Thoracic aorta (tissue), 2 donors: ENCODE measurements at places on chromosomes 6 and 20.

GRCh38 chr20:58623579-58624473 lies 27.3 kb upstream of the STX16 start:
- DNase-seq, result peak; percentile 58

DNA sequence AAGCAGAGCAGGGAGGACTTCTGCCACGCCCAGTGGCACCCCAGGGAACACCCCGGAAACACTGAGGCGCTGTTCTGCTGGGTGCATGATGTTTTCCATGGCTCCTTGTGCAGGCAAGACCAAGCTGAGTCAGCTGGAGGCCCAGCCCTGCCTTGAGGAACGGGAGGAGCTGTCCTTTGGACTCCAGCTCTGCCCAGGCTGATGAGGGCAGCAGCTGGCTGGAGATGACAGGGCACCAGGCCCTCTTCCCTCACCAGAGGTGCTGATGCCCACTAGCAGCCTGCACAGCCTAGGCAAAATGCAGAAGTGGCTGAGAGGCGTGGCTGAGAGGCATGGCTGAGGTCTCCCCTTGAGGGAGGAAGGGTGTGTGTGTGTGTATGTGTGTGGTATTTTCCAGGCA lies 2.4 kb downstream of the C6orf132 start:
- no peak for DNase-seq

GRCh38 chr6:39366931-39367618 lies 44.6 kb upstream of the KCNK16 start:
- DNase-seq, result no peak

DNA sequence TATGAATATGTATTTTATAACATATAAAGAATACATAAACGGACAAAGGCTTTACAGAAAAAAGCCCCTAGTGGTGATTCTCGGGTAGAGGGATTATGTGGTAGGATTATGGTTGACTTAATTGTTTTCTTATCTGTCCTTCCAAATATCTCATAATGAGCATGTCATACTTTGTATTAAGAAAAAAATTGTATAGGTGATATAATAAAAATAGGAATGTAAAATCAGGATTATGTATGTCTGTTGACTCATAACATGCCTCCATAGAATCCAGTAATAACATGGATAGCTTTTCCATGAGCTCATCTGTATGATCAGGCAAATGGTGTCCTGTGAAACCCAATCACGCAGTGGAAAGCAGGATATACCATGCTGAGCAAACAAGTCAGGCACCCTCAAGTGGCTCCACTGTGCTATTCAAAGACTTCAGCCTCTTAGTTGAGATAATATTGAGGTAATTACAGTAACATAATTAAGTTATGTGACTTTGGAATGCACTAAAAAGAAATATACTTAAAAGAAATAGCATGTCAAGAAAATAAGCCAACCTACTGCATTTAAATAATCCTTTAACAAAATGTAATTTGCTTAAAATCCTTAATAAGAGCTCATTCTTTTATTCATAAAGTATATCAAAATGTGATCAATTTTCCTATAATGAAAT lies 39.6 kb upstream of the PRELID3B start:
- no peak for DNase-seq

DNA sequence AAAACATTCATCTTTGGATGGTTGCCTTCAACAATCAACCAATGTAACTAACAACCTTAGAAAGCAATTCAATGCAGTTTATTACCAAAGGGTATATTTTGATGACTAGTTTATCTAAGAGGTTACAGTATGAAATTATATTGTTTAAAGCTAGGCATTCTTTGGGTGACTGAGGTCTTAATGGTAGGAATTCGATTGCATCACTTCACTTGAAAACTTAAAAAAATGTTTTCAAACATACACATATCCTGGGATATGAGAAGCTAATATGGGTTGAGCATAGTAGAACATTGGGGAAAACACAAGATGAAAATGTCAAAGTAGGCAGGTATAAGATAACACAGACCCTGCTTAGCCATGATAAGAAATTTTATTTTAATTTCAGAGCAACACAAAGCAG lies 144.6 kb upstream of the BMP5 start:
- no peak for DNase-seq

- DNase-seq, result no peak
These were observed 1209.7 kb upstream of the MAP3K7 start for GRCh38 chr6:91796603-91797002.

GRCh38 chr20:46826343-46826984 lies 68.2 kb upstream of the EYA2 start:
- no peak for DNase-seq

- DNase-seq, result no peak
These were observed 177.9 kb upstream of the ZNF184 start for GRCh38 chr6:27650620-27651370.

DNA sequence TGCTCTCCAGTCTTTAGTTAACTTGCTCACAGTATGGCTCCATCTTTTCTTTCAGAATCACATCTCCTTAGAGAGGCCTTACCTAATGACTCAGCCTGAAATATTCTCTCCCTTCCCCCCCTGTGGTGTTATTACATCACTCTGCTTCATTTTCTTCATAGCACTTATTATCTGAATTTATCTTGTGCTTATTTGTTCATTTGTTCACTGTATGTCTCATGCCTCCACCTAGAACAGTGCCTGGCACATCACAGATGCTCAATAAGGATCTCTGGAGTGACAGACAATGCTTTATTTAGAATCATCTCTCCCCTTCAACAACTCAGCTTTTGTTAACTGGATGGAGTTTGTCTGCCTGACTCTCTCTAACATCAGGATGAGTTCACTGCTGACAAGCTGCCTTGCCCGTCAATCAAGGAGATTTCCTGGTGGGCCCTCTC lies 96.6 kb upstream of the MAN1A1 start:
- no peak for DNase-seq

- DNase-seq, result no peak
These were observed 358.1 kb downstream of the RNGTT start for GRCh38 chr6:88605271-88605670.

DNA sequence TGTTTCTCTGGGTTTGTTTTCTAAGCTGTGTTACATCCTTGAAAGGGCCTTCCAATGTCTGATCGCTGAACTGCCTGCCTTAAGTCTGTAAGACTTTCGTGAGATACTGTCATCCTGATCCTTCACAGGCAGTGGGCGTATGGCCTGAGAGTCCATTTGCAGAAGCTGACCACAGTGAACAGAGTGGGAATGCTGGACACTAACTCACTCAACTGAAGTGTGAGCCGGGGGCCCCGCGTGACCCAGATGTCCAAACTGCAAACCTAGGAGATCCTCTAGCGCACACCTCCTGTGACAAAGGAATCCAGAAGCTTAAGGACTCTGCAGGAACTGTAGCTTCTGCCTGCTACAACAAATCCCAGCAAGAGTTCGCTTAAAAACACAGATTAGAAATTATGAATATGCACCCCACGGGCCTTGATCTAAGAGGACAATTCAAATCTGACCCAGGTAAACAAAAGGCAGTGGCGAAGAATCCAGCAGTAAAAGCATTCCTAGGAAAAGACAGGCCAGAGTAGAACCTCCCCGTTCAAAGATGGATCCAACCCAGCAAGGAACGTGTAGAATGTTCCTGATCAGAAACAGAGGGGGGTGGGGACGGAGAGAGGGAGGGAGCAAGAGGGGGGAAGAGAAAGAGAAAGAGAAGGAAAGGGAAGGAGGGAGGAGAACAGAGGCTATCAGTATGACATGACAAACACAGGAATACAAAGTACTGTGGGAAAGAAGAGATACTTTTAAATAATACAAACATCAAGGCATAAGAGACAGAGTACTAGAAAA lies 135.0 kb upstream of the AFDN start:
- DNase-seq, result no peak

DNA sequence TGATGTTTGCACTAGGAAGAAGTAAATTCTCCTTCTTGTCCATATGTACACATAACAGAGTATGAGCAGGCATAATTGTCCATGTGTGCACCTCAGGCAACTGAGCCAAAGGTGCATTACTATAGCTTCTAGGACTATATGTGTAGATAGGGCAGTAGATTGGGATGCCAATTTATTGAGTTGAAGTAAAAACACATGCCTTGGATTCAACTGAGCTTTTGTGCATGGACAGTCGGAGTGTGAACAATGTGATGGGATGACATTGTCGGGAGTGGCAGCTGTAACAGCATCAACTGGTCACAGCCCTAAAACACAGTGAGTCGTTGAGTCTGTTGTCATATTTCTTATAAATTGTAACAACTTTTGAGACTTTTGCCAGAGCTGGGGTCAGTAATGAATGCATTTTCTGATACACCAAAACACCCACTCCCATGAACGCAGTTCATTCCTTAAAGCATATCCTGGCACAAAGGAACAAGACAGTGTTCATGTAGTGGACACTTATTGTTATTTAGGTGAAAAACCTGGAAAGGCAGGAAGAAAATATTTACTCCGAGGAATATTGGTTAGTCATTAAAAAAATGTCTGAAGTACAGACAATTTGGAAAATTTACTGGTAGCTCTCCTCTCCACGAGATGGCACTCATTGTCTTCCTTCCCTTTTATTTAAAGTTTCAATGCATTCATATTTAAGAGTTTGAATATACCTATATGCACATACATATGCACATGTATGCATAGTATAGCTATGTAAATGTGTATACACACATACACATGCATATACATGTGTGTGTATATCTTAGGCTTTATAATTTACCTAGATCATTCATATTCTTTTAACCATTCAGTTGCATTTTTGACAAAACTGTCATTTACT lies 302.0 kb upstream of the STXBP5 start:
- no peak for DNase-seq

DNA sequence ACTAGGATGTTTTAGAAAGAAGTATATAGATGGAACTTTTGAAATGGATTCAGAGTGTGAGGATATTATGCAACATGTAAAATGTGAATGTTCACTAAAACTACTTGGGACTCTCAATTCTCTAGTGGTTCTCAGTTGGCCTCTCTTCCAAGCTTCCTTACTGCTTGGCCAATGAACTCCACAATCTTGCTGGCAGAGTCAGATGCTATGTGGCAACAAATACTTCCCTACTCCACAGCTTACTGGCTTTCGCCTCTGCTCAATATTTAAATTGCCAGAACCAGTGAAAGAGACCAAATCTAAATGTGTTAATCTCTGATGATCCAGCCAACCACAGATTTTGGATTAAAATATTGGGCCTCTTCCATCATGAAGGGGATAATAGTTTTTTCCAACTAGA lies 138.4 kb downstream of the HTR1B start:
- no peak for DNase-seq

DNA sequence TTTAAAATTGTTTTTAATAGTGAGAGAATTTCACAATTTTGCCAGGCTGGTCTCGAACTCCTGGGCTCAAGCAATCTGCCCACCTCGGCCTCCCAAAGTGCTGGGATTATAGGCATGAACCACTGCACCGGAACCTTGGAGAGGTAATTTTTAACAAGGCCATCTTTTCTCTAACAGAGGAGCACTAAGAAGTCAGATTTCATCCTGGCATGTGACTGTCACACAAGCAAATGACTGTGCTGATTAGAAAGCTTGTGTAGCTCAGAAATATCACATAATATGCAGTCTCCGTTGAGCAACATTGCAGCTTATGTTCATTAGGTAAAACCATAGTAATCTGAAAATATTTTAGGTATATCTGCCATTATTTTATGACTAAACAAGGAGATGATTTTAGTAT lies 156.0 kb downstream of the CCDC170 start:
- no peak for DNase-seq

DNA sequence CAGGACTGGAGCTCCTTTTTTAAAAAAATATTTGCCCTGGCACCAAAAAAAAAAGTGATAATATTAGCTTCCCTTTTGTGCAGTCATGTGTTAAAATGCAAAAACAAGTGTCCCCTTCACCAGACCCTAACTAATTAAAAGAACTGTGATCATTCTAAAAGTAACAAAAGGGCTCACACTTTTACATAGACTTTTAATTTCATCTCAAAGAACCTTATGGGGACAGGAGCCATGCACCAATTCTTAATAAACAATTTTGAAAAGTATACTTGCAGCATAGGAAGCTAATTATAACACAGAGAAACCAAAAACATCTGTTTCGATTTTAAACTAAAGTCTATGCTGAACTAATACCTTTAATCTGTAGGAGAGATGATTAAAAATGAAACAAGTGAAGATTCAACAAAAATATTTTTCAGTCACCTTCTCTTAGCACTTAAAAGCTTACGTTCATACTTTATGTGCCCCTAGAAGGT lies 17.3 kb downstream of the STX7 start:
- no peak for DNase-seq

DNA sequence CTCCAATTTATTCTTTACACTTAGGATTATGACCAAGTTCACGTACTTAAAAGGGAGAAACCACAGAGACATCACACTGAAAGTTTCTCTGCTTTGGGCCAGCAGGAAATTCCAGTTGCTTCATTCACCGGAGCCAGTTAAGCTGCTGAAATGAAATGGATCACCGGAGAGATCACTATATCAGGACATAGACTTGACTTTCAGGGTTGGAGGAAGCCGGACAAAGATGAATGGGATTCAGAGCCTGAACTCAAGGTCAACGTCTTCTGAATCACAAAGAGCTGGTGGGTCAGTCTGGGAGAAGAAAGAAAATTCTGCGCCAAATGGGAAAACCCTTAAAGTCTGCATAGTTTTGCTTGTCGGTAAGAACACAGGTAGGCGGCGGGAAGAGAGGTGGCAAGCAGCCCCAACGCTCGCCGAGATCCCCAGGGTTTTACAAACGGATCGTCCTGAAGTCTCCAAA lies 81.9 kb upstream of the CCDC28A start:
- DNase-seq, result no peak

DNA sequence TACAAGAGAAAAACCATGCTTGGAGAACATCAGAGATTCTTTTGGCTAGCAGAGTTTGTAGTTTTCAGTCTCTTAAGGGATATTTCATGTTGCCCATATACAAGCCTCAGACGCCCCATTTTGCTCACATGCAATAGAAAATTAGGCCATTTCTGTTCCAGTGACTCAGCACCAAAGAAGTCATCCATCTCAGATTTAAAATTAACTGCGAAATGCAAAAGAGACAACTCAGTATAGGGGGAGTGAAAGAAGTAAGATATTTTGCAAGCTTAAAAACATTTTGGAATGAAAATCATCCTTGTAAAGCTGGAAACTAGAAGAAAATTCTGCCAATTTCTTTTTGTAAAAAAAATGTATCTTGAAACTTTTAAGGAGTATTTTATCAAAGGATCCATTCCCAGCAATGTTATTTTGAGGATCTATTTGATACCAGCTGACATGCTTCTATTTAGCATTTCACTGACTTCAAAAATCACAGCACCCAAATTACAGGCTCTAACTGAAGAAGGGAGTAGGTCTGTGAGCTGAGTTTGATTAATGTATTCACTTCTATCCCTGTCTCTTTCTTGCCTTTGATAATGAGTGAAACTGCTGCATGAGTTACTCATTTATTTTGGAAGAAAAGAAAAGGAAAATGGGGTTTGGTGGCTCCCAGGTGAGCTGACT lies 223.7 kb upstream of the SULF2 start:
- no peak for DNase-seq

DNA sequence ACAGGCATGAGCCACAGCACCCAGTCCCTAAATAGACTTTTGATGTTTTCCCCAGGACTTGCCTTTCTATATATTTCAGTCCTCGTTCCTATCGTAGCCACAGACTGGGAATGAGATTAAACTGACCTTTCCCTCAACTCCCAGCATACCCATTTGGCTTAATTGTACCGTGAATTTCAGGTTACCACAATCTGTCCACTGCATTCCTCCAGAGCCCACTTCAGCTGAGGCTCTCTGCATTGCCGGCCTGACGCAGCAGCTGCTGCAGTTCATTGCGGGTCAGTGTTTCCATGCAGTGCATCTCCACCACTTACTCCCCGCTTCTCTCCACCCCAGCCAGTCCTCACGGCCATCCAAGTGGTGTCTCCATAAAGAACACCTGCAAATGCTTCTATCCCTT lies 103.1 kb upstream of the RIN2 start:
- DNase-seq, result no peak
